ENCODE measurements at places on chromosomes 12 and 14. TPM values are rescaled to one million over a fixed set of nuclear protein-coding genes. Genes with fewer than 3 reads are reported as not detected.

DNA sequence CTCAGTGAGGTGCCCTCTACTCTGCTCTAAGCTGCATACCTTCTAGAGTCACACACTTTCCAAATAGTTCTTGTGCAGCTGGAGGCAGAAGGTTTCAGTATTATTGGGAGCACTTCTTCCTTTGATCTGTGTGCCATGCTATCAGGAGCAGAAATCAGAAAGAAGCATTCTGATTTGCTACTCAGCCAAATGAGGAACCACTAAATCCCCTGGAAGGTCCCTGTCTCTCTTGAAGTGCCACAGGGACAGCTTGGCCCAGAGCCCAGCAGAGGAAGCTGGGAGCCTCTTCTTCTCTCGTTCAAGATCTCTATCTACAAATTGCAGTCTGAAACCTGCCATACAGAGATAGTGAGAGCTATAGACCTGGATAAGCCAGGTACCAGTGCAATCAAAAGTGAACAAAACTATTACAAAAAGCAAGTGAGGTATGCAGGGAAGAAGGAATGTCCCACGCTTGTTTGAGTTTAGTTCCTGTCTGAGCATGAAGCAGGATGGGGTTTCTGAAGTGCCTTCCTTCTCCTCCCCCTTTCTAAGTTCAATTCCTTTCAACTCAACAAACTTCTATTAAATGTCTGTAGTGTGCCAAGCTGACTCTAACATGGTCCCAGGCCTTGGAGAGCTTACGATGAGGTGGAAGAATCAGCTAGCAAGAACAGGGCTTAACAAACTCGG, 100.9 kb upstream of the PARP11 start:
- peak; percentile 68 for DNase-seq

DNA sequence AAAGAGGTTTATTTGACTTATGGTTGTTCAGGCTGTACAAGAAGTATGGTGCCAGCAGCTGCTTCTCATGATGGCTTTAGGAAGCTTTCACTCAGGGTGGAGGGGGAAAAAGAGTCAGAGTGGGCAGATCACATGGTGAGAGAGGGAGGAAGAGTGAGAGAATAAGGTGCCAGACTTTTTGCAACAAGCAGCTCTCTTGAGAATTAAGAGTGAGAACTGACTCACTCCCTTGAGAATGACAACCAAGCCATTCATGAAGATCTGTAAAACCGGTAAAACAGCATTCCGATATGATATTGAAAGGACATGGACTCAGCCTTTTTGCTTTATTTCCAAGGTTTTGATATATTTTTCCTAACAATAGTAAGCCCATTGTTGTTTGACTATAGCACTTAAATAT, 501.2 kb downstream of the GALC start:
- DNase-seq = no peak

DNA sequence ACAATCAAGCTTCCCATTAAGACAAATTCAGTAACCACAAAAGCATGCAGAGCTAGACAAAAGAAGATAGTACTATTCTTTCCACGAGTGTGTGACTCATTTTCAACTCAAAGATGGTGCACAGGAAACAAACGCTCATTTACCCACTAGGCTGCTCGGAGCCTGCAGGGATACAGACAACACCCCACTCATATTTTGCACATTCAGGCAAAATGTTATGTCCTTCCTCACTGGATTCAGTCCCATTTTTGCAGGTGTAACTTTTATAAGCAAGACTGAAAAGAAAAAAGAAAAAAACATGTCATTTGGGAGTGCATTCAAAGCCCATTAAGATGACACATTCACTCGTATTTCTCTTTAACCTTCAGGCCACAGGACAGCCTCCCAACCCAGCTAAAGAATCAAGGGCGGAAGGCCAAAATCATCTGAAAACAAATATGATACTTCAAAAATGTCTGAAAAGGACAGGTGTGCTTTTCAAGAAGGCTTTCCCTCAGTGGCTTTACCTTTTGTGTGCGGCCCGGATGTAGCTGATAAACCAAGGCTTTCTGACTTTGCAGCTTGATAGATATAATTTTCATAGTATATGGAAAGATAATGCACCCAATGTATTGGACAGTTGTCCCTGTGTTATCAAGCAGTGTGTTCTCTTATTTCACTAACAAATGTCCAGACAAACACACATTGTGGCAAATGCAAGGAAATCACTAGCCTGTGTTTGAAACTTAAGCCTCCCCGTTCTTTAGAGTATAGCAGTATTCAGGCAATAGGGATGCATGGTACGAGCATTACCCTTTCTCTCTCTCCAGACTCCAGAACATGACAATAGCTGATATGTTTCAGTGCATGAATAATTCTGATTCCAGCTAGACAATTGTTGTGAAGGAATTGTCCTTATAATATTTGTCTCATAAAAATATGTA, 147.8 kb upstream of the KRR1 start:
- DNase-seq = peak; percentile 66

GRCh38 chr12:32360956-32361355, 38.4 kb upstream of the FGD4 start:
- DNase-seq = peak; percentile 31

DNA sequence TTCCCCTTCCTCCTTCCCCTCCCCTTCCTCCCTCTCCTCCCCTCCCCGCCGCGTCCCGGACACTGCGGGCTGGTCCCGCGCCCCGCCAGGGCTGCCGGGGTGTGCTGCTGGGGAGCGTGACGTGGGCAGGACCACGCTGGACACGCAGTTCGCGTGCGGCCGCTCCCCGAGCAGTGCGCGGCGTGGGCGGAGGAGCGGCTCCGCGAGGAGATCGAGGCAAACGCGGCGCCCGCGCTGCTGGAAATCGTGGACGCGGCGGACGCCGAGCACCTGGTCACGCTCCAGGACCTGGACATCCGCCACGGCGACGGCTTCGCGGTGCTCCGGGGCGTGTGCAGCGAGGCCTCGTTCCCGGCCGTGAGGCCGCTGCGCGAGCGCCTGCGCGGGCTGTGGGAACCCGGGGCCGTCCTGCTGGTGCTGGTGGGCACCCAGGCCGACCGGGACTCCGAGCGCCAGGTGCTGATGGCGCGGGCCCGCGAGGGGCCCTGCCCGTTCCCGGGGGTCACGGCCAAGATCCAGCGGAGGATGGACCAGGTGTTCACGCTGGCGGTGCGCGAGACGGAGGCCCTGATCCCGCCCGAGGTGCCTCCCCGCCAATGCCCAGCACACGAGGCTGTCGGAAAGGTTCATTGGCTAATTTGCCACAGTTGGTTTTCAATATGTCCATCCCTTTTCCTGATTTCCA, 84.3 kb downstream of the TNFAIP2 start:
- DNase-seq = no peak

- DNase-seq = no peak
These were observed 83.5 kb downstream of the SAMD4A start for GRCh38 chr14:54650331-54650958.

GRCh38 chr12:113757221-113758002, 208.7 kb downstream of the RBM19 start:
- no peak for DNase-seq

DNA sequence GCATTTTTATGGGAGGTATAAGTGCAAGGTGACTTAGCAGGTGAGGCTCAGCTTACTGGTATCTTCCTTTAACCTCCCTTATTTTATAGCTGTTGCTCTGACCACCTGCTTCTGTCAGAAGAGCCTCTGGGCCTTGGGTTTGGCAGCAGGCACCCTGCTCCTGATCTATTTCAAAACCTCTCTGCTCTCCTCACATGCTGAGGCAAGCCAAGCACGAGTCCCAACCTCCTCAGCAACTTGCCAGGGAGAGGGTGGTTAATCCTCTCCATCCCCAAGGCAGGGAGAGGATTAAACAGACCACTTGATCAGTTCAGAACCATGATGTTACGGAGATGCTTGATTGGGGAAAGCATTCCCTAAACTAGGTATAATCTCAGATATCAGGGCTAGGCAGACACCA, 5.4 kb downstream of the PLEKHH1 start:
- no peak for DNase-seq

DNA sequence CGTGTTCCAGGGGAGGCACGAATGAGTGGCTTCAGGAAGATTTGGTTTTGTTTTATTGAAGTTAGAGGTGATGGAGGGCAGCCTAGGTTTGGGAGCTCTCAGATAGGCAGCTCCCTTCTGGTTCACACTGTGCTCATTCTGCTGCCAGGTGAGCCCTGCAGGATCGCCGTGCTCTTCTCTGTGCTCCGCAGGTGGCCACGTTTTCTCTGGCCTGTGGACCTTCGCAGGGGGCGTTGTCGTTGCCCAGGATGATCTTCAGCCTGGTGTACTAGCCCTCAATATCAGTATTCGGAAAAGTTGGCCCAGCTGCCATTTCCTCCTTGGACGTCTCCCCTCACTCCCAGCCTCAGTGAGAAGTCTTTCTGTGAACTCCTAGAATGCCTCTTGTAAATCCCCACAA, 69.5 kb downstream of the PELI2 start:
- no peak for DNase-seq

DNA sequence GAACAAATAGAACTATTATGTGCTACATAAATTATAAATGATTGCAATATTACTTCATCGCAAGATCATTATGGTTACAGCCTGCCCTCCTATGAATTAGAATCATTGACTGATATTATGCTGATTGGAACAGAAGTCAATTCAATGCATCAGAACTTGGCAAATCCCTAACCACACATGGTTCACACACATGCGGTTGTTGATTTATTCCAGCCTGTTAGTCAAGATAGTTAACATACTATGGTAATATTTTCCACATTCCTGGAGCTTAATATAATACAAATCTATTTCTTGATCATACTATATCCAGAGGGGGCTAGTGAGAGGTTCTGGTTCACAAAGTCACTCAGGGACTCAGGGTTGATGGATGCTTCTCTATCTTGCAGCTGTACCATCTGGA, 9.7 kb upstream of the CACNA1C start:
- no peak for DNase-seq

GRCh38 chr14:72850360-72850759, 43.5 kb downstream of the DPF3 start:
- no peak for DNase-seq

Gene FOXG1
- total RNA-seq = not detected

Gene ATL1
- 1.0 TPM for total RNA-seq
